ELR (cell line): ENCODE measurements at places on chromosomes 7 and 10.

GRCh38 chr10:19791032-19791431 lies 25.2 kb upstream of the PLXDC2 start:
- DNase-seq, result no peak

DNA sequence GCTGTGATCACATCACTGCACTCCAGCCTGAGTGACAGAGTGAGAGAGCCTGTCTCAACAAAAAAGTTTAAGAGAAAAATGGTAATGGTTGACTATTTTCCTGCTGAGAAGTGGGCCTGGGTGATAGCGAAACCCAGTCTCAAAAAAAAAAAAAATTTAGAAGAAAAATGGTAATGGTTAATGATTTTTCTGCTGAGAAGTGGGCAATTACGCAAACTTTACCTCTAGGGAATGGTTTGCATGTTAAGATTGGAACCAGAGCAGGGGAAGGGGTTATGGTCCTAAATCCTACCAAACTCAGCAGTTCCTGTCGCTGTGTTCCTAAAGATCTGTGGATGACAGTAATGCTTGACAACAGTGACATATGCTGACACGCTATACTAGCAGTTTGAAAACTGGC lies 130.5 kb upstream of the RHEB start:
- DNase-seq, result no peak

GRCh38 chr10:17452060-17452841 lies 2.1 kb downstream of the ST8SIA6 start:
- no peak for DNase-seq

GRCh38 chr10:35208536-35208935 lies 81.9 kb downstream of the CREM start:
- no peak for DNase-seq

- DNase-seq, result peak; percentile 73
Observed at GRCh38 chr7:24665564-24666294, 91.5 kb downstream of the GSDME start.

- peak; percentile 89 for DNase-seq
Observed at GRCh38 chr10:48390933-48391845, 84.7 kb downstream of the MAPK8 start.
